Renal pelvis (tissue), 12 donors: ENCODE measurements at places on chromosomes 13 and 19.

DNA sequence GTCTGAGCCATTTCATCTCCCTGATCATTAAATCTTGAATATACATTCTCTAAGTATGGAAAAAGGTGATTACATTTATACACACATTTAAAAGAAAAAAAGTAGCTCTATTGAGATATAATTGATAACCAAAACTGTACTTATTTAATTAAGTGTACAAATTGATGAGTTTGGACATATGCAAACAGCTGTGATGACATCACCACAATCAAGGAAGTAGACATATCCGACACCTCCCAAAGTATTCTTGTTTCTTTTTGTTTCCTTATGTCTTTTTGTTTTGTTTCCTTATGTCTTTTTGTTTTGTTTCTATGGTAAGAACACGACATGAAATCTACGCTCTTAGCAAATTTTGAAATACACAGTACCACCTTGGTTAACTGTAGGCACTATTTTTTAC is 1393.9 kb upstream of the MIR17HG start:
- no peak for DNase-seq

DNA sequence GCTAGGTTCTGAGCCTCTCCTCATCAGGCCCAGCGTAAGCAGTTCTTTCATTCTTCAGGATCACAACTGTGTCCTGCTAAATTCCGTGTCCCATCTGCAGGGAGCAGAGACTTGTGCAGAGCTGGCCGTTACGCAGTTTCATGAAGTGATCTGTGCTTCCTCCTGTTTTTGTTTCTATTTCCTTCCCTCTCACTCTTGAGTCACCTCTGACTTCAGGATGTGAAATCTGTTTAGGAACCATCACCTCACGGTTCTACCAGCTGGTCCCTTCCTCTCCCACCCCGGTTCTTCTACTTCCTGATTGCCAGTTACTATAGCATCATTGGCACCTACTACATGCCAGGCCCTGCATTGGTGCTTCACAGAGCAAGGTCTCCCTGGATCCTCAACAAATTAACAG is 8.5 kb downstream of the MAU2 start:
- DNase-seq, result no peak

GRCh38 chr13:112782429-112783010 is 92.7 kb downstream of the ATP11A start:
- DNase-seq, result no peak

- DNase-seq, result no peak
Observed at GRCh38 chr19:41945135-41945766, 13.9 kb downstream of the RABAC1 start.

DNA sequence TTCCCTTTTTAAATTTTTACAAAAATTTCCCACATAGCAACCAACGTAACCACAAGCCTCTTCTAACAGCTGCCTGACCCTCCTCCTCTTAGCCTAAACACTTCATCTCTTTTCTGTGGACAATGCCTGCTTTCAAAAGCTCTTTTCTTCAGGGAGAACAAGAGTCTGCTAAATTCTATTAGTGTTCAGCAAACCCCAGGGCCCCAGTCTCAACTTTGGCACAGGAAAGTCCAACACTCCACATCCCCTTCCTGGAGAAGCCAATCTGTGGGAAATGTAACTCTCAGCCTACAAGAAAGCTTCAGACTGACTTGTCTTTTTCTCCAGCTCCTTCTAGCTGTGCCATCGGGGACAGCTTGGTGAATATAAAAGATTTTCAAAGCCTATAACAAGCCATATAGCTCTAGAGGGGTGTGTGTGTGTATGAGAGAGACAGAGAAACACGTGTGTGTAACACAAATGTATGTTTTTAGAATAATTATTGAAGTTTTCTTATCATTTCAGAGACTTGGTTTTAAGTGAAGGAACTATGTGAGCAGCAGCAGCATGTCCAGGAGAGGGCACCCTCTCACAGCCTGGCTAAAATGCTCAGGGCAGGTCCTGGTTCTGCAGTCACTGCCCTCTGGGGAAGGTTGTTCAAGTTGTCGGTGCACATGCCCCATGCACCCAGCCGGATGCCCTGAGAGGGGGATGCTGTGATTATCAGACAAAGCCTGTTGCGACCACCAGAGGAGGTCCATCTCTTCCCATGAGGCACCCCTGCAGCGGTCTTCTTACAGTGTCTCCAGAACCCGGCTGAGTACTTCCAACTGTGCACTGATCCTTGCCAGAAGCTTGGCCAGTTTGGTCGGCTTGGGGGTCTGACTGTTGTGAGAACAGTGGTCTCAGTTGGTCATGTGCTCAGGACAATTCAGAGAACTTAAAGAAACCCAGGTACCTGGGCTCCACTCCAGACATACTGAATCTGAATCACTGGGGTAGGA is 34.4 kb downstream of the CCDC70 start:
- no peak for DNase-seq

DNA sequence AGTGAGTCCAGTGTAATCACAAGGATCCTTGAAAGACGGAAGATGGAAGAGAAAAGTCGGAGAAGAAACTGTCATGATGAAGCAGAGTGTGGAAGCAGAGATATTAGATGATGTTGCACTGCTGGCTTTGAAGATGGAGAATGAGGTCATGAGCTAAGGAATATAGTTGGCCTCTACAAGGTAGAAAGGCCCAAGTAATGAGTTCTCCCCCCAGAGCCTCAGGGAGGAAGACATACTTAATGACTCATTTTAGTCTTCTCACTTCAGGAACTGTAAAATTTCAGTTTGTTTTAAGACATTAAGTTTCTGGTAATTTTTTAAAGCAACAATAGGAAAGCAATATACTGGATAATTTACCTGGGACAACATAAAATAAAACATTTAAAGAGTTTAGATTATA is 1331.5 kb upstream of the PCDH20 start:
- no peak for DNase-seq

DNA sequence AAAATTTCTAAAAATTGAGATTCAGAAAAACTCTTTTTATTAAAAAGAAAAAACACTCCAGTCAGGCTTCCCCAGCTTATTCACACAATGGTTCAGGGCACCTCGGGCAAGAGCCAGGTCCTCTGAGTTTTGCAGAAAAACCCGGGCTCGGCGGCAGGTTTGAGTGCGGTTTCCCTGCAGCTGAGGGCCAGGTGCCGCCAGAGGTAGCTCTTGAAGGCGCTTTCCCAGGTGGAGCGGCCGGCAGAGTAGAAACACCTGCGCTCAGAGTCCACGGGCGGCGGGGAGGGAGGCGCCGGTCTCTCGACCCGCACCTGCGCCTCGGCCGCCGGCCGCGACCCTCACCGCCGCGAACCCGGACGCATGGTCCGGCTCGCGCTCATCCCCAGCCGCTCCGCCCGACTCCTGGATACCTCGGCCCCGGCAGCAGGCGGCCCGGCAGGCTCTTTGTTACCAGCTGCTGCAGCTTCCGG is 444 bp downstream of the PROSER1 start:
- no peak for DNase-seq

DNA sequence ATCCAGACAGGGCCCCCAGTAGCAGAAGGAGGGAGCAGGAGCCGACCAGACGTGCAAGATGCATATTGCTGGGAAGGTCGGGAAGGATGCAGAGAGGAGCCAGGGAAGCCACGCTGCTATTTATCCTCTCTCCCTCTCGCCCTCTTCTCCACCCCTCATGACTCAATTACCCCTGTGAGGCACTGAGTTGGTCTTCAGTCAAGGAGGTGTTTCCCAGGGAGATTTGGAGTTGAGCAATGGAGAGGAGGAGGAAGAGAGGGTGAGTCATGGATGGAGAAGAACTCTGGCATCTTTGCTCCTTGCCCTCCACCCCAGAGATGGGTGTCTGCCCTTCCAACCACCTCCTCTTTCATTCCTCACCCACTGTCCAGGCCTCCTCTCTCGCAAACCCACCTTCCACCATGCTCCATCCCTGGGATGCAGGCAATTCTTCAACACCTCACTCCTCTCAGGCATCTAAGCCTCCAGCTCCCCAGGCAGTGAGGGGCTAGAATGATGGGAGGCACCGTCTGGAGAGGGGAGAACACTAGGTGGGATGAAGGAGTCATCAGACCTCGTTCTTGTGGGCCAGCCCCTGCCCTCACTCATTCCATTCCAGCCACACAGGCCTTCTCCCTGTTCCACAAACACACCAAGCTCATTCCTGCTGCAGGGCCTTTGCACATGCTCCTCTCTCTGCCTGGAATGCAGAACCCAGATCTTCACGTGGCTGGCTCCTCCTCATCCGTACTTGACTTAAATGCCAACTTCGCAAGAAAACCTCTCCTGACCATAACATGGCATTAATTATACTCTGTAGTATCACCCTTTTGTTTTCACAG is at the start of gene SBSN:
Gene SBSN, minus strand, starts transcription at position 94 of the 821 bp plus-strand sequence. Its CDS starts 30 bp downstream, at position 64.
- DNase-seq, result no peak

DNA sequence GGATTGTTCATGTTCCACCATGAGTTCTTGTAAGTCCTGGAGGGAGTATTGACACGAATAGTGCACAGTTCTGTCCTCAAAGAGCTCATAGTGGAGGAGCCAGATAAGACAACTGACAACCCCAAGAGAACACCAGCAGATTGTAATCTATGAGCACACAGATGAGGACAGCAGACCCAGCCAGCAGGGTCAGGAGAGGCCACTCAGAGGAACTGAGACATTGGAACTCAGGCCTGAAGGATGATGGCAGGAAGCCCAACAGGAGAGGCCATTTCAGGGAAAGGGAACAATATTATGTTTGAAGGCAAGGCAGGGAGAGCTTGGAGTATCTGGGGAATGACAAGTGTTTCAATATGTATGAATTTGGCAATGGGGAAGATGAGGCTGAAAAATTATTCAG is 63.7 kb upstream of the IPO5 start:
- DNase-seq, result no peak

GRCh38 chr19:4976401-4977298 is 7.7 kb downstream of the KDM4B start:
- DNase-seq, result no peak

- DNase-seq, result no peak
Observed at GRCh38 chr13:73341748-73342147, 282.9 kb downstream of the KLF5 start.

DNA sequence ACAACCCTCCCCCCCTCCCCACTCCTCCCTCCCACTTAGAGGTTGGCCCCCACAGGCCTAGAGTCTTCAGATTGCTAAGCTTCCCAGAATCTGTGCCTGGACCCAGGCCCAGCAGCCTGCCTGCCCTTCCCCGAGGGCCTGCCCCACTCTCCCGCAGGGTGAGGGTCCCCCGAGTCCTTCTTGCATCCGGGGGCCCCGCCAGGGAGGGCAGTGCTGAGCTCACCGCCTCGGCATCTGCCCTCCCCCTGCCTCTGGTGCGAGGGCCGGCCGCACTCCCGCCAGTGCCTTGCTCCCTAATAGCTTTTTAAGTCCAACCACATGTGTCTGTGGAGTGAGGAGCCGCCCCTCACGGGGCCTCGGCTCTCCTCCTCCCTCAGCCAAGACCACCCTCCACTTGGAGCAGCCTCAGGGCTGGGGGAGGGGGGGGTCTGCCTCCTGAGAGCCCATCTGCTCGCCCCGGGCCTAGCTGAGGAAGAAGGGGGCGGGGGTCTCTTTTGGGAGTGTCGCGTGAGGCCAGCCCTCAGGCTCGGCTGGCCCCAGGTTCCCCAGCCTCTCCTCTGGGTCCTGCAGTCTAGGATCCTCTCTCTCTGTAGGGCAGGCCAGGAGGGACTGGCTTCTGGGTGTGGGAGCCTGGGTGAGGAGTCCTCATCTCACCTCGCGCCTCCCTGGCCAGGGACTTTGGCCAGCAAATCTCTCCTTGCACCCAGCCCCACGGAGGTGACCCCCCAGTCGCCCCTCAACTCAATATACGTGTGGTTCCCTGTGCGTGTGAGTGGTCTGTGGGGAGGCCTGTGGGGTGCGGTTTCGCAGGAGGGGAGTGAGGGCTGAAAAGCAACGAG is 47.2 kb downstream of the LYL1 start:
- DNase-seq, result peak; percentile 81

DNA sequence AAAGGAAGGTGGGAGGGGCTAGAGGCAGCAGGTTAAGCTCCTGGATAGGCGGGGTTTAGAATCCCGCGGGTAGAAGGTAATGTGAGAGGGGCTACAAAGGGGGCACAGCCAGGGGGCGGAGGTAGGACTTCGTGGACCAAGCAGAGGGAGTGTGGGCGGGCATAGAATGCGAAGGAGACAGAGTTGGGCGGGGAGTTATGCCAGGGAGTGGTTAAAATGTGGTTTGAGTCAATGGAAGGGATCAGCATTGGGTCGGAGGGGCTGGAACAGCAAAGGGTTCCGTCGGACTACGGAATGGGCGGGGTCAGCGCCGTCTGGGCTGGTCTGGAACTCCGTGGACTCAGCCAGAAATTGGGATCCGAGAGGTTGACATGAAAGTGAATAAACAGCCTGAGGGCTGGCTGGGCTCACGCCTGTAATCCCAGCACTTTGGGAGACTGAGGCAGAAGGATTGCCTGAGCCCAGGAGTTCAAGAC is 3.0 kb downstream of the LTBP4 start:
- DNase-seq, result no peak

DNA sequence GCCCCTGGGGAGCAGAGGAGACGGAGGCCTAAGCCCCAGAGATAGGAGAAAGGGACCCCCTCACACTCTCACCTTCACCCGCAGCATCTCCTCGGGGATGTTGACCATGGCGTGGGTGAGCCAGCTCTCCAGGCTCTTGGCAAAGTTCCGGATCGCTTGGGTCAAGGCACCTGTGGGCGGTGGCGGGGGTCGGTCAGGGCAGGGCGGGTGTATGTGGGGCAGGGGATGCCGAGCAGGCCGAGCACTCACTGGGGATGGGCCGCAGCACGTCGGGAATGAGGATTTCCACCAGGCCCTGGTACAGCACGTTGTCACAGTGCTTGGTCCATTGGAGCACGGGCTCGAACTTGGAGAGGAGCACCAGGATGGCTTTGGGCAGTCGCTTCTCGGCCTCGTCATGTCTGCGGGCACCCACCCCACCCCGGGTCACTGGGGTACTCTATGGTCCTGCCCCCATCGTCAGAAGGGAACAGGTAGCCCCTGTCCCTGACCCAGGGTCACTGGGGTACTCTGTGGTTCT is 13.1 kb downstream of the DCAF15 start:
- no peak for DNase-seq

- DNase-seq, result no peak
Observed at GRCh38 chr13:68748038-68748437, 1359.6 kb upstream of the ATXN8OS start.

GRCh38 chr19:35379992-35380391 is 9.1 kb downstream of the GPR42 start:
- DNase-seq, result no peak

DNA sequence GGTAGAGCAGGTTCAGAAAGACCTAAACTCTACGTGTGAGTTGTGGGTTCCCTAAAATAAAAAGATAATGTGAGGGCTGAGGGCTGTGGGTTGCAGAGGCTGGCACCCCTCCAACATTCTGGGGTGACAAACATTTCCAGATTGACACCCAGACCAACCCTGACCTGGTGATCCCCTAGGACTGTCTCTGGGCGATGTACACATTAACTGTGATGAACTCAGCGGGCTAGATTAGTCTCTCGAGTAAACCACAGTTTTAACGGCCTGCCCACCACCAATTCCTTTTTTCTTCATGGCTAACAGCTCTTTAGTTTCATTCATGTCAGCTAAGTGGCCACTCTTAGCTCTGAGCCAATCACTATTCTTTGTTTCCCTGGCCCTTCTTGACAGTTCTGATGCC is 24.8 kb downstream of the SIAH3 start:
- DNase-seq, result no peak

GRCh38 chr13:99657848-99658260 is 156.6 kb downstream of the TM9SF2 start:
- no peak for DNase-seq

GRCh38 chr19:11549386-11549953 is 9.6 kb downstream of the ELOF1 start:
- no peak for DNase-seq
